ENCODE measurements at places on chromosomes 16 and 17.

GRCh38 chr17:80997424-80998117 is 5.9 kb downstream of the CHMP6 start:
- DNase-seq, result no peak

GRCh38 chr16:82331974-82332750 is 162.1 kb upstream of the MPHOSPH6 start:
- no peak for DNase-seq

GRCh38 chr16:14346278-14347142 is 275.4 kb downstream of the MRTFB start:
- DNase-seq, result no peak

DNA sequence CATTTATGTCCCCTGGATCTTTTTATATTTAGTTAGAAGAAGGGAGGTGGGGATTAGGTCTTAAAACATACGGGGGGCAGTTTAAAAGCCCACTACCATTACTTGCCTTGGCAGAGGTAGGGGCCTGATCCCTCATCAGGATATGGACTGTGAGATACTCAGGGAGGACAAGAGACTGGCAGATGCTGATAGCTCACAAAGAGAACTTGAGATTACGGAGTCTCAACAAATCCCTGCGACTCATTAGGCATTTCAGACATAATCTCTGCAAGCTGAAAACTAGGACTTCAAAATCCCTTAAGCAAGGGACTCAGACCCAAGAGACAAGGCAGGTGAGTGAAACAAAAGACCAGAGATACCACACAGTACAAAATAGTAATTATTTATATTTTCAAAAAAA is 23.2 kb downstream of the NXPH3 start:
- DNase-seq, result no peak

- no peak for DNase-seq
These were observed 242.1 kb upstream of the GSE1 start for GRCh38 chr16:85370881-85371651.

DNA sequence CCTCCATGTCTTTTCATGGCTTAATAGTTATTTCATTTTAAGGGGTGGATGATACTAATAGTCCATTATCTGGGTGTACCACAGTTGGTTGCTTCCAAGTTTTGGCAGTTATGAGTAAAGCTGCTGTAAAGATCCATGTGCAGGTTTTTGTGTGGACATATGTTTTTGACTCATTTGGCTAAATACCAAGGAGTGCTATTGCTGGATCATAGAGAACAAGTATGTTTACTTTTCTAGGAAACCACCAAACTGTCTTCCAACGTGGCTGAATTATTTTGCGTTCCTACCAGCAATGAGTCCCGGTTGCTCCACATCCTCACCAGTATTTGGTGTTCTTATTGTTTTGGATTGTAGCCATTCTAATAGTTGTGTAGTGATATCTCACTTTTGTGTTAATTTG is 181.9 kb downstream of the SPECC1 start:
- no peak for DNase-seq

DNA sequence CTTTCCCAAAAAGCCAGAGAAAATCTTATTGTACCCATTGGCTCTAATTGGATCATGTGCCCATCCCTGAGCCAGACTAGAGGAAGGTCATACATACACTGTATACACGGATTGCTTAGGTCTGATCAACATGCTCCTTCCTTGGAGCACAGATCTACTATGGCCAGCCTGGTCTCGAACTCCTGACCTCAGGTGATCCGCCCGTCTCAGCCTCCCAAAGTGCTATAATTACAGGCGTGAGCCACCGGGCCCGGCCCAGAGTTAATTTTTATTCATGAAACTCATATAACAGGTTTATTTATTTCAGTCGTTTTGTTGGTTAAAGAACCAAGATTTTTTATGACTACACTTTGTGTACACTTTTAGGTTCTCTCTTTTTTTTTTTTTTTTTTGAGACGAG is 1.2 kb upstream of the TAOK1 start:
- no peak for DNase-seq

DNA sequence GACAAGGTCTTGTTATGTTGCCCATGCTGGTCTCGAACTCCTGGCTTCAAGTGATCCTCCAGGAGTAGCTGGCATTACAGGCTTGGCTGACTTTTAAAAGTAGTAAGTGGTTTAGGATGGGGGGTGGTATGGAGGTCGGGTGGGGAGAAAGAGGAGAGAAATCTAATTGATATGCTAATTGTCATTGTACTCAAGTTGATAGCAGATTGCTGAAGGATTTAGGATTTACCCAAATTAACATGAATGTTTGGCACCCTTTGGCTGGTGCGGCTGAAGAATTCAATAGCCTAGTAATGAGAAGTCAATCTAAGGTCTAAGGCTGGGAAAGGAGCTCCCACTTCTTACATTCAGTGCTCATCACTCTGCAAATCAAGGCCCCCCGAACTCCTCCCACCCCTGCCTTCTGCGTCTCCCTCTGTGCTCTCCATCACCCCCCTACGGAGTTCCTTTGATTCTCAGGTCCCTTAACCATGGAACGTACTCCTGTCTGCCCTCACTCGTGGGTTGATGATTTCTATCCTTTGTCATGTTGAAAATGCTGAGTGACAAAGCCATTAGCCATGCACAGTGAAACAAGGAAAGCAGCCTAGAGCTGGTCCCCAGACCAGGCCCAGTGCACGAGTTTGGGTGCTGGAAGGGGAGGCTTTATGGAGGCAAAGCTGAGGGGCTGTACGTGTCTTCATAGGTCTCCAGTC is 17.3 kb downstream of the CDH13 start:
- no peak for DNase-seq

GRCh38 chr17:50028736-50029120 is 27.2 kb upstream of the ITGA3 start:
- no peak for DNase-seq

All from vagina (tissue), 2 donors.